BE2C (cell line): ENCODE measurements at places on chromosomes 7 and 10.

DNA sequence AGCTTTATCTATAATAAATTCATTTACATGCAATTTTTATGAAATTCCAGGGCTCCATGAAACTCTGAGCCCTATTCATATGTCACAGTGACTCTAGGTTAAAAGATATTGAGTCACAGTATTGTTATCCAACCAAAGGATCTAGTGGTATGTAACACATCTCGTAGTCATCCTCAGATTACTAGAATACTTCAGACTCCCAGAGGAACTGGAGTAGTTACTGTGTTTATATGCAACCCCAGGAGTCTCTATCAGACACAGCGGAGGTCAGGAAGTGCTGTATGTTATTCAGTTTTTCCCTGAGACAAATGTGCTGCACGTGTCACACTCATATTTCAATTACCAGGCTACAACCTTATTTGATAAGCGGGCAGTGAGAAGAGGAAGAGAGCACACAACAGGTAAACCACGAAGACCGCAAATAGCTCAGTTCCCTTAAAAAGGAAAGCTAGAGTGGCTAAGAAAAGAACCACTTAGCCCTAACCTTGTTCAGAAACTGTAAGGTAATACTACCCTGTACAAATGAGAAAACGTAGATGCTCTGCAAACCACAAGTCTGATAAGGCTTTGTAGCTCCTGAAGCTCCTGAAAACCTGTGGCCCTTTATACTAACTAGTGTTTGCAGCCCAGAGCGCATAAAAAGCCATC, 114.0 kb upstream of the CNTNAP2 start:
- no peak for DNase-seq

GRCh38 chr10:57168611-57169240, 807.7 kb upstream of the ZWINT start:
- no peak for DNase-seq

GRCh38 chr7:137687556-137688265, 159.1 kb downstream of the DGKI start:
- DNase-seq = no peak

- no peak for DNase-seq
Observed at GRCh38 chr10:132687893-132688579, 97.9 kb downstream of the NKX6-2 start.

- DNase-seq = peak; percentile 69
Observed at GRCh38 chr10:15370856-15371701, at the start of gene FAM171A1. Gene FAM171A1, minus strand, starts transcription at chr10:15371289. Its CDS starts 237 bp downstream, at chr10:15371052.

- no peak for DNase-seq
Observed at GRCh38 chr7:22555476-22555875, 55.5 kb upstream of the STEAP1B start.

DNA sequence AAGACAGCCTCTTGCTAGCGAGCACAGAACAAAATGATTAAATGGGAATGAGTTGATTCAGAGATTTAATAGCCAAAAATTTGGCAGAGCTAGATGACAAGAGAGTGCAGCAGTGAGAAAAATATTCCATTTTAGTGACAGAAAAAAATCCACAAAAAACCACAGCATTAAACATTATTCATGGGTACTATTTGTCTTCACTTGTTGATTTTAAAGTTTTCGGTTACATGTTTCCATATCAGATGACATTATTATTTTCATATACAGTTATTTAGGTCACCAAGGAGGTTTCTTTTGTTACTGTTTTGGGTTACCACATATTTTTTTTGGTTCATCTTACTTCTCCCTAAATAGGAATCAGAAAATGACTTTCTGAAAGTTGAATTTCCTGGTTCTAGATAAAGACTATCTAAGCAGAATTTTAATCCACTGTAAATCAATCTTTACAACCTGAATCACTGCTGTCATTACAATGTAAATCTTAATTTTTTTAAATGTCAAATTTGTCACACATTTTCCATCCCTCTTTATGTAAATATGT, 87.9 kb downstream of the SVIL start:
- DNase-seq = no peak

GRCh38 chr7:87912121-87912520, 21.9 kb upstream of the ADAM22 start:
- no peak for DNase-seq

DNA sequence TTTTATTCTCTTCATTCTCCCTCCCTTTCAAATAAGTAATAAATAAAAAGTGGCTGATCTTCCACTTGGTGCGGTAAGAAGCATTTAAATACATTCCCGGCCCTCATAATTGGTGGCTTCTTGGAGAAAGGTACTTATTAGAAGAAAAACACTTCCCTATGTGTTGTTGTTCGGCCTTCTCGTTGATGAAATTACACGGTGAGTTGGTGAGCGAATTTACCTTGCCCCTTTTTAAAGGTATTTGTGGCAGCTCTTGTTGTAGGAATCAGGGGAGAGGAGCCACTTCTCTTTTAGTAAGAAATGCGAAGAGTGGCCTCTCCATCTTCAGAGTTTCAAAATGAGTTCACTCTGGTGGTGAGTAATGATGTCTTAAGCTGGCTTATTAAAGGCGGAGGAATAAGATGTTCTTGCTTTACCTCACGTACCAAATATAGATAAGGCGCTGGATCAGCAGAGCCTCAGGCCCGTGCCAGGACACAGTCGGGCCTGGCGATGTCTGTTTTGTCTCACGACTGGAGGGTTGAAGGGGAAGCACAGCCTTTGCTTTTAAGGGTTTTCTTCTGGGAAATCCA, 135.9 kb downstream of the CUX1 start:
- DNase-seq = peak; percentile 65

DNA sequence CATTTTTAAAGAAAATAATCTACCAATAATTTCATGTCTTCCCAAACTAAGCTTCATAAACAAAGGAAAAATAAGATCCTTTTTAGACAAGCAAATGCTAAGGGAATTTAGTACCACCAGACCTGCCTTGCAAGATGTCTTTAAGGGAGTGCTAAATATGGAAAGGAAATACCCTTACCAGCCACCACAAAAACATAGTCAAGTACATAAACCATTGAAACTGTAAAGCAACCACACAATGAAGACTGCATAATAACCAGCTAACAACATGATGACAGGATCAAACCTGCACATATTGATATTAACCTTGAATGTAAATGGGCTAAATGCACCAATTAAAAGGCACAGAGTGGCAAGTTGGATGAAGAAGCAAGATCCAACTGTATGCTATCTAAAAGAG, 586.5 kb upstream of the NRG3 start:
- DNase-seq = no peak

- DNase-seq = no peak
Observed at GRCh38 chr10:15710455-15710854, 9.3 kb downstream of the ITGA8 start.

GRCh38 chr7:94623820-94624219, 32.1 kb downstream of the SGCE start:
- DNase-seq = no peak

DNA sequence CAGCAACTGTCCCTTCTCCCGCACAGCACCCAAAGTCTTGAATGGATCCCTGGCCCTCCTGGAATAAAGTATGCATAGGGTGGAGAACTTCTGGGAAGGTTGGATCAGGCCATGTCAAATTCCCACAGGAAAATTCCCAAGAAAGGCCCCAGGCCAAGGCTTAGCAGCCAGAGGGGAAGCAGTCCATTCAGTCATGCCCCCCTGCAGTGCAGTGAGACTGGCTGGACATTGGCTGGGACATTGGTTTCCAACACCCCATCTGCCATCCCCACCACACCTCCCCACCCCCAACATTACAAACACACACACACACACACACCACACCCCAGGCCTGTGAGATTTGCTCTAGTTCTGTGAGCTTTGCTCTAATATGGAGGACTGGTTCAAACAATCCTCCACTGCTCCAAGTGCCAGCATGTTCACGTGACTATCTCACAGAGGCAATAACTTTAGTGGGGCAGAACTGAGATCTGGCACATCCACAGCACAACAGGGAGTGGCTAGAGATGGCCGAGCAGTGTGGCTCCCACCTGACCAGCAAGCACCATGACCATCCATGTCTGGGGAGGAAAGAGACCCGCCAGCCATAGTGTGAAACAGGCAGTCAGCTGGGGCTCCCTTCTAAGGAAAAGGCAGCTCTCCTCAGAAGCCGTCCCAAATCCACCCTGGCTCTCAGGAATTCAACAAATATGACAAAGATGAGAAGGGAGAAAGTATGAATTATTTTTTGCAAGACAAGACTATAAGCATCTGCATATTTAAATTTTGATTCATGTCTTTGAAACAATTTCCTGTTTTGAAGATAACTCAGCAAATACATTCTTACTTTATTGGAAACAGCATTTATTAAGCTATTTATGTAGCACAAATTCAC, 6.7 kb upstream of the FAM170B start:
- no peak for DNase-seq

GRCh38 chr7:100171087-100171681, 2.8 kb upstream of the GAL3ST4 start:
- DNase-seq = peak; percentile 34

GRCh38 chr7:48285373-48285772, 114.1 kb downstream of the ABCA13 start:
- no peak for DNase-seq

GRCh38 chr10:77504873-77505257, 132.7 kb downstream of the KCNMA1 start:
- DNase-seq = no peak

DNA sequence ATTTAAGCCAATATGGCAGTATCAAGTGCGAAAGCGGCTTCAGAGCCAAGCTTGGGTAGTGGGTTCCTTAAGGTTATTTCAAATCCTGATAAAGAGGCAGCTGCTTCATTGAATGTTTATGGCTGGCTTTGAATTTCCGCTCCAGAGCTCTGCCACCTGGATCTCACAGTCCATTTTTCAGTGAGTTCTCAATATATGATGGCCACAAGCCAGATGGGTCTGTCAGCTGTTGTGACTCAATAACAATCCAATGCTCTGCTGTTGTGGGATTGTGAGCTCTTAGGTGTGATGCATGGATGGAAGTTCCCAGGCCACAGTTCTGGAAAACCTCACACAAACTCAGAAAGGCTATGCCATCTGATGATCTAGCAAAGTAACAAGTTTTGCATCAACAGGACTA, 743.8 kb upstream of the LRRN3 start:
- peak; percentile 51 for DNase-seq

DNA sequence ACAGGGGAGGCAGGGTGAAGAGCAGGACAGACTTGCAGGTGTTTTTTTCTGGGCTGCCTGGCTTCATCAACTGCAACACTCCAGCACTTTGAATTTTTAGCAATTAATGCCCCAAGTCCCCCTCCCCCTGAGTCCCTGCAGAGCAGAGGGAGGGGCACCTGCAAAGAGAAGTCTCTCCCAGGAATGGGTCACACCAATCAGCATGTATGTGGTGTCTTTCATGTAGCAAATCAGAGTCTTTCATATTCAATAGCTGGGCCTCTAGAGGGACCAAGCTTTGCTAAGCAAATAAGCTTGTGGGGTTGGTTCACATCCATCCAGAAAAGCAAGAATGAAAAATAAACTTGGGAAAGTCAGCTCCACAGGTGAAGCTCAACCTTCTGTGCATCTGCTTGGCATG, 90.7 kb downstream of the PARP12 start:
- DNase-seq = no peak

DNA sequence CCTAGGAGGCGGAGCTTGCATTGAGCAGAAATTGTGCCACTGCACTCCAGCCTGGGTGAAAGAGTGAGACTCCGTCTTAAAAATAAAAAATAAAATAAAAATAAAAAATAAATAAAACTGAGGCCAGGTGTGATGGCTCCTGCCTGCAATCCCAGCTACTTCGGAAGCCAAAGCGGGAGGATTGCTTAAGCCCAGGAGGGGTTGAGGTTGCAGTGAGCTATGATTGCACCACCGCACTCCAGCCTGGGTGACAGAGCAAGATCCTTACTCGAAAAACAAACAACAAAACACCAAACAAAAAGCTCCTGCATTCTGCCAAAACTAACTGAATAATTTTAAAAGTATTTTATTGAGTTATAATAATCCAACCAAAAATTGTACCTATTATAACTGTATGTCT, 36.2 kb downstream of the AGAP4 start:
- no peak for DNase-seq

- DNase-seq = no peak
Observed at GRCh38 chr10:22795546-22795945, 81.2 kb upstream of the PIP4K2A start.

DNA sequence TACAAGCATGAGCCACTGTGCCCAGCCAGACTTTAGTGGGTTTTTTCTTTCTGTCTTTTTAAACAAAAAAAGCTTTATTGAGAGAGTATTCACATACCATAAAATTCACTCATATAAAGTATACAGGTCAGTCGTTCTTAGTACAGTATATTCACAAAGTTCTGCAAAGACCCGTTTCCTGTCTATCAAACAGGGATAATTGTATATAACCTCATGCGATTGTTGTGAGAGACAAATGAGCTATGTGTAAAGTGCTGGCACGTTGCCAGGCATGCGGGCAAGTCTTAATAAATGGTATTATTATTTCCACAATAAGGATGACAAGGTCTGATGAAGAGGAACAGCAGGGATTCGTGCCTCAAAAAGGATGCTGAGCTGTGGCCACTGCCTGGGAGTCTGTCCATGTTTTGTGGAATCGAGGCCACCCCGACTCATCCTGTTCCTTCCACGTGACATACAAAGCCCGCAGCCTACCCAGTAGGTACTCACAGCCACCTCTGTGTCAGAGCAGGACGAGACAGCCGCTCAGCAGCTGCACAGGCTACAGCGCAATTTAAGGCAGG, 51.6 kb downstream of the SMKR1 start:
- peak; percentile 55 for DNase-seq

DNA sequence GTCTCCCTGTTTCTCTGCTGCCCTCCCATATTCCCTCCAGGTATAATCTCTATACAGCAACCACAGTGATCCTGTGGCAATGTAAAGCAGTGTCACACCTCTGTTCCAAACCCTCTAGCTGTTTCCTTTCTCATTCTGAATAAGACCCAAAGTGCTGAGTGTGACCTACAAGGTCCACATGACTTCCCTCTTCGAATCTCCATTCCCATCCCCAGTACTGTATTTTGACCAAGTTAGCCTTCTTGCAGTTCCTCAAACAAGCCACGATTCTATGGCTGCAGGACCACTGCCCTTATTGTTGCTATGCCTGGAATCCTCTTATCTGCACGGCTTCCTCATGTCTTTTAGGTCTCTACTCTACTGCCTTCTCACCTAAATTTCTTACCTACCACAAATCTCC, 291.9 kb downstream of the DOCK4 start:
- no peak for DNase-seq

DNA sequence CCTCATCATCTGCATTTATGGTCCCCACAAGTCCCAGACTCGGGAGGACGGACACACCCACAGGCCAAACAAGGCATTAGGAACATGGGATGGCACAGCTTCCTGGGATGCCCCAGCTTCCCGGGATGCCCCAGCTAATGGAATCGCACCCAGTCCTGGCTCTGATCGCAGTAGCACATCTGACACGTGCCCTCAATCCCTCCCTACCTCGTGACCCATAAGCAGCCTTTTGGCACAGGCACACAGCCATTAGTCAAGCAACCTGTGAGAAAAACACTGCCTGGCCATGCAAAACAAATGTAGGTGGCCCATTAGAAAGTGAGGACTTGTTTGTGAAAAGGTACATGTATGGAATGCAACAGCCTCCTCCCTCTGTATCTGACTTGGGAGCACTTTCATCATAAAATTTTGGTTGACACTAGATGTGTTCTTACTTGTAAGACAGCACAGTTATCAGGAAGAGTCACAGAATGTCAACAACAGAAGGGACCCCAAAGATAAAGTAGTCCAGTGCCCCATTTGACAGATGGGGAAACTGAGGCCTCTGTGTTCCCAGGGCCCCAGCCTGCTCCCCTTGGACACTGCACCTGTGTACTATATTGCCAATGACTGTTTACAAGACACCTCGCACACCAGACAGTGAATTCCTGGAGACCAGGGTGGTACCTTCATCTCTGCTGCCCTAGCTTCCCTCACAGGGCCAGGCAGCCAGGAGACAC, 34.4 kb downstream of the DLG5 start:
- DNase-seq = no peak

GRCh38 chr10:71873582-71874211, 22.6 kb upstream of the PSAP start:
- DNase-seq = no peak
